ENCODE measurements at places on chromosomes 13 and 19.

GRCh38 chr13:44649104-44649428 lies 72.9 kb upstream of the TSC22D1 start:
- no peak for DNase-seq

- DNase-seq = no peak
Measured at GRCh38 chr19:17348700-17349099, 11.3 kb downstream of the GTPBP3 start.

DNA sequence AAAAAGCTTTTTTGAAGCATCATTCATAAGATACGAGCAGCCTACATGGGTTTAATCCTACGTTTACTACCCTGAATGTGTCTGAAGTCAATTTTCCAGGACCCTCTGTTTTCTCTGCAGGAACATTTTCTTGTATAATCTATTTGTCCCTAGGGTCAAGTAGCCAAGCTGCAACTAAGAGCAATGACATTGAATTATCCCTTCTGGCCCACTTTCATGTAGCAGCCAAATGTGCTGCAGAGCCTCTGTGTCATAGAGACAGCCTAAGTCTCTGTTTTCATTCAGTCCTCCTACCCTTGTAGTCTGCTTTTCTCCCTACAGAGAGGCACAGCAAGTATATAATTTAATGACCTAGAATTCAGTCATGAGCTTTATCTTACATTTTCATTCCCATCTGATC lies 82.1 kb downstream of the ZAR1L start:
- no peak for DNase-seq

DNA sequence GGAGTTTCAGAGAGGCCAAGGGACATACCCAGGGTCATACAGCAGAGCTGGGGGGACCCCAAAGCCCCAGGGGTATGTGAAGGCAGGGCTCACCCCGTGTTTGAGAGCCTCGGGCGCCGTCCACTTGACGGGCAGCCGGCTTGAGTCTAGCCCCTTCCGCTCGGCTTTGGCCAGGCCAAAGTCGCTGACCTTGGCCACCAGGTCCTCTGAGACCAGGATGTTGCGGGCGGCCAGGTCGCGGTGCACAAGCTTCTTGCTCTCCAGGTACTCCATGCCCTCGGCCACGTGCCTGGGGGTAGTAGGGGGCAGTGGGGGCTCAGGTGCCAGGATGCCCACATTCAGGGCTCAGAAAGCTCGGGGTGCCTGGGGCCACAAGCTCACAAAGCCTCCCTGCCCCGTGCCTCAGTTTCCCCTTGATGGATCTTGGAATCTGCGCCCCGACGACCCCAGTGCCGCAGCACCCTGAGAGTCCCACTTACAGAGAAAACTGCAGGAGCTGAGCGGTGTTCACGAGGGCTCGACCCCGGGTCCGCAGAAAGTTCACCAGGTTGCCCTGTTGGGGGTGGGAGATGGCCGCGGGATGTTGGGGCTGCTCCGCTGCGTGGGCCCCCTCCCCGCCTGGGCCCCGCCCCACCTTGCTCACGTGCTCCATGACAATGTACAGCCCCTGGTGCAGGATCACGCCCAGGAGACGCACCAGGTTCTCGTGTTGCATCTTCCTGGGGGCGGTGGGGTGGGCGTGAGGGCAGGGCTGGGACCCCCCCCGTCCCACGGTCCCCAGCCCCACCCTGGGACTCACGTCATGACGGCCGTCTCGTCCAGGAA lies 7.1 kb downstream of the MATK start:
- DNase-seq = no peak

- peak; percentile 87 for DNase-seq
Measured at GRCh38 chr19:49680421-49681351, 3.6 kb downstream of the PRMT1 start.

DNA sequence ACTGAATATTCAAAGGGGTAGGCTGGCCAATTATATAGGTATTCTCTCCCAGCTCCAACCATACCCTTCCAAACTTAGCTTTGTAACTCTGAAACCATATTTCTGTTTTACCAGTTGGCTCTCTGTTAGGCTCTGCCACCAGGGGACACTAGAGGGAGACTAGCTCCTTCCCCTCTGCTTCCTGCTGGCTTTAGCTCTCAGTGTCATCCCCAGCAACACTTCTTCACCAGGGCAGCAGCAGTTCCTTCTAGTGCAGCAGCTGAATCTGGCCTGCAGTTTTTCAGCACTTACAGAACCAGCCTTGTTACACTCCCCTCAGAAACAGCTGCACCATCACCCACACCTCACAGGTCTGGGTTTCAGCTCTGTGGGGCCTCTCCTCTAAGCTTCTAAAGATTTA lies 51.0 kb upstream of the DOCK9 start:
- DNase-seq = peak; percentile 45

DNA sequence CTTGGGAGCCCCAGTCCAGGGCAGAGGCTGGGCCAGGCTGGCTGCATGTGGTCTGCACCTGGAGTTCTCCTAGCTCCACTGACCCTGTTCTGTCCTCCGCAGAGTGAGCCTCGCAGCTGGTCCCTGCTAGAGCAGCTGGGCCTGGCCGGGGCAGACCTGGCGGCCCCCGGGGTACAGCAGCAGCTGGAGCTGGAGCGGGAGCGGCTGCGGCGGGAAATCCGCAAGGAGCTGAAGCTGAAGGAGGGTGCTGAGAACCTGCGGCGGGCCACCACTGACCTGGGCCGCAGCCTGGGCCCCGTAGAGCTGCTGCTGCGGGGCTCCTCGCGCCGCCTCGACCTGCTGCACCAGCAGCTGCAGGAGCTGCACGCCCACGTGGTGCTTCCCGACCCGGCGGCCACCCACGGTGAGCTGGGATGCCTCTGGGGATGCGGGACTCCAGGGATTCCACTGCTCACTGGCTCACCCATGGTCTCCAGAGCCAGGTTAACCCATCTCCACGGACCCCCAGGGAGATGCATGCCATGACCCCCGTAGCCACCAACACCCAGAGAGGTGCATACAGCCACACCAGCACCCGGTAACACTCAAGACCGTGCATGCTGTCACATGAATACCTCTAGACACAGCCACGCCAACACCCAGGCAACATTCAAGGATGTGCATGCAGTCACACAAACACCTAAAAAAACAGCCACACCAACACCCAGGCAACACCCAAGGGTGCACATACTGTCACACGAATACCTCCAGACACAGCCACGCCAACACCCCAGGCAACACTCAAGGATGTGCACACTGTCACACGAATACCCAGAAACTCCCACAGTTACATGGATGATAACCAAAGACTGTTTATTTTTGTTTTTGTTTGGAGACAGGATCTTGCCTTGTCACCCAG lies 8.2 kb downstream of the PKN1 start:
- no peak for DNase-seq
